ENCODE measurements at places on chromosomes 4 and X.

DNA sequence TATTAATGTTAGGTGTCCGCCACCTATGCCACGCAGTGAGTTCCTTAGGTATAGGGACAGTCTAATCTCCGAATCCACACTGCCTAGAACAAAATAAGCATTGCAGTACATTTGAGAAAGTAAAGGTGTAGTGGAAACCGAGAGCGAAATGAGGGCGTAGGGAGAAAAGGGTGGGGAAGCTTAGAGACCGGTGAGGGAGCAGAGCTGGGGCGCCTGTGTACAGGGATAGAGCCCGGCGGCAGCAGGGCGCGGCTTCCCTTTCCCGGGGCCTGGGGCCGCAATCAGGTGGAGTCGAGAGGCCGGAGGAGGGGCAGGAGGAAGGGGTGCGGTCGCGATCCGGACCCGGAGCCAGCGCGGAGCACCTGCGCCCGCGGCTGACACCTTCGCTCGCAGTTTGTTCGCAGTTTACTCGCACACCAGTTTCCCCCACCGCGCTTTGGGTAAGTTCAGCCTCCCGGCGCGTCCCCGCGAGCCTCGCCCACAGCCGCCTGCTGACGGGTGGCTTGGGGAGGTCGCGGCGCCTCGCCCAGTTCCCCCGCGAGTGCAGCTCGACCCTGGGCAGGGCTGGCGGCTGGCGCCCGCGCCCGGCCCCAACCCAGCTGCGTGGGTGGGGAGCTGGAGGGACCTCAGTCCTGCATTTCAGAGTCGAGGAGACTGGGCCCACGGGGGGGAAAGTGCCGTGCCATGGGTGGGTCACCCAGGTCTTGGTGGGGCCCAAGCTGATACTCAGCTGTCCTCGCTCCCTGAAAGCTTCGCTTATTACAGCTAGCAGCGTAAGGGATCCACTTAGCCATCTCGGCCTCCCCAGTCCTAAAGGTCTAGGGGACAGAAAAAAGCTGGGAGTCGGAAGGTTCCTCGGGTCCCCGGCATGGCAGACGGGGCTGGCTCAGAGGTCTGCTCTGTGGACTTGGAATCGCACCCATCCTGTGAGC lies at the start of gene ANXA3:
TSS of gene ANXA3 (plus strand) at position 351 of the 932 bp plus-strand sequence. CDS start 2,704 bp downstream, outside the sequence.
- peak; percentile 43 for DNase-seq

GRCh38 chrX:21398426-21398825 lies 24.2 kb downstream of the CNKSR2 start:
- no peak for DNase-seq

- no peak for DNase-seq
Measured at GRCh38 chrX:135518161-135518560, 2.3 kb upstream of the INTS6L start.

- no peak for DNase-seq
Measured at GRCh38 chr4:23855912-23856605, 33.8 kb downstream of the PPARGC1A start.

GRCh38 chrX:22373766-22374165 lies 101.1 kb downstream of the CBLL2 start:
- no peak for DNase-seq

DNA sequence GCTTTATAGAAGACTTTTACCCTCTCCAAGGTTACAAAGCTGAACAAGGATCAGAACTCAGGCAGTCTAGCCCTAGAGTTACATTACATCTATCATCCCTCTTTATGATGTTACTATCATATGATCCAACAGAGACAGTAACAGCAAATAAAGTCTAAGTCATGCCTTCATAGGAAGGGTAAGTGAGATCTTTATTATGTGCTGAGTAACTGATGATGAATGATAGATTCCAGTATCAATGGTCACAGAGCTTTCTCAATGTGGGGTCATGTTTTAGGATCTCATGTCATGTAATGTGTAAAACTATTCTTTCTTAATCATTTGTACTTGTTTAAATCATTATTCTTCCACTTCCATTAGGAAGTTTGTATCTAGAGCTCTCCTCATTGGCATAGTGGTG lies 22.8 kb downstream of the ELOVL6 start:
- DNase-seq = no peak

- no peak for DNase-seq
Measured at GRCh38 chr4:8396762-8397406, 43.6 kb downstream of the ACOX3 start.

DNA sequence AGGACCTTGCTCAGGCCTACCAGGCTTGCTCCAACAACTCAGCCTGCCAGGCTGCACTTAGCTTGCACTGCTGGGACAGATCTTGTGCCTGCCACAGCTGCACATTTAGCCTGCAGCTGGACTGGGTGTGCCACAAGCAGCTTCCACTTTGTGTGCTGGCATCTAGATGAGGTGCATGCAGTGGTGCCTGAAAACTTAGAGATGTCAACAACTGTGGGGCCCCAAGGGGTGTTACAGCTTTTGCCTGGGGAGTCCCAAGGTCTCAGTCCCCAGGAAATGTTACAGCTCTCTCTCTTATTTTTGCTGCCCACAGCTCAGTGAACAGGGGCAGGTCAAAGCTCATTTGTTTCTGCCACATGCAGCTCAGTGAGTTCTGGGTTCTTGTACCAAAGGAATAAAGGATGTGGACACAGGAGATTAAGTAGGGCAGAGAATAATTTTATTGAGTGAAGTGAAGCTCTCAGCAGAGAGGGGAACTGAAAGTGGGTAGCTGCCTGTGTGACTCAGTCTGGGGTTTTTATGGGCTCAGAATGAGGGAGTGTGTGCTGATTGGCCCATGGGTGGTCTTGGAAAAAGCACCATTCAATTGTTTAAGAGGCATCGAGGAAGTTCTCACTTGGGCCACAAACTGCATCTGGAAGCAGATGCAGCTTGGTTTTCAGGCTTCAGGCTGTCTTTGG lies 828.3 kb downstream of the TECRL start:
- no peak for DNase-seq

DNA sequence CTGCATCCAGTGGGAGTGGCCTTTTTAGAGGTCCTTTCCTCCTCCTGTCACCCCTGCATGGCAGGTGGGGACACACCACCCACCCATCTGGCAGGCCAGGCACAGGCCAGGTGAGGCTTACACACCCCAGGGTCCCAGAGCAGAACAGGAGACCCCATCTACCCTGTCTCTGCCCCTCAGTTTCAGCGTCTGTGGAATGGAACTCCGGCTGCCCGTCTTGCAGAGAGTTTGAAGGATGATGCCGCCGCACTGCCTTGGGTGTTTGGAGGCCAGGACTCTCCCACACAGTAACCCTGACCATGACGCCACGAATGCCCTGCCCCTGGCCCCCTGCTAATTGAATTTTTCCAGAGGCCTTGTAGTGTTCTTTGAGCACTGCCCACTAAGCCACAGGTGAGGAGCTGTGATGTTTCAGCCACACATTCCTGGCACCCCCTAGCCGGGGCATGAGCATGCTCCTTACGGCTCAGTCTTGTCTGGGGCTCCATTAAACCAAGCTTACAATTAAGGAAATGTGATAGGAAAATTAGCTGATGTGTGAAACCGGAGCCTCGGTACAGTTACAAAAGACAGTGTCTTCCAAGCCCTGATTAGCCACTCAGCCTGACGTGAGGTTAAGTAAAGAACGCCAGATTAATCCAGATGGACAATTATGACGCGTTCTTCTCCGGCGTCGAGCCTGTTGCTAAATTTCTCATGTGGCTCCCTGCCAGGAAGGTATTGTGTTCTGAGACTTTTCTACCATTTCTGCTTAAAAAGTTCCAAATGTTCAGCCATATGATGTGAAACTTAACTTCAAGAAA lies 39.3 kb downstream of the HMX1 start:
- no peak for DNase-seq

DNA sequence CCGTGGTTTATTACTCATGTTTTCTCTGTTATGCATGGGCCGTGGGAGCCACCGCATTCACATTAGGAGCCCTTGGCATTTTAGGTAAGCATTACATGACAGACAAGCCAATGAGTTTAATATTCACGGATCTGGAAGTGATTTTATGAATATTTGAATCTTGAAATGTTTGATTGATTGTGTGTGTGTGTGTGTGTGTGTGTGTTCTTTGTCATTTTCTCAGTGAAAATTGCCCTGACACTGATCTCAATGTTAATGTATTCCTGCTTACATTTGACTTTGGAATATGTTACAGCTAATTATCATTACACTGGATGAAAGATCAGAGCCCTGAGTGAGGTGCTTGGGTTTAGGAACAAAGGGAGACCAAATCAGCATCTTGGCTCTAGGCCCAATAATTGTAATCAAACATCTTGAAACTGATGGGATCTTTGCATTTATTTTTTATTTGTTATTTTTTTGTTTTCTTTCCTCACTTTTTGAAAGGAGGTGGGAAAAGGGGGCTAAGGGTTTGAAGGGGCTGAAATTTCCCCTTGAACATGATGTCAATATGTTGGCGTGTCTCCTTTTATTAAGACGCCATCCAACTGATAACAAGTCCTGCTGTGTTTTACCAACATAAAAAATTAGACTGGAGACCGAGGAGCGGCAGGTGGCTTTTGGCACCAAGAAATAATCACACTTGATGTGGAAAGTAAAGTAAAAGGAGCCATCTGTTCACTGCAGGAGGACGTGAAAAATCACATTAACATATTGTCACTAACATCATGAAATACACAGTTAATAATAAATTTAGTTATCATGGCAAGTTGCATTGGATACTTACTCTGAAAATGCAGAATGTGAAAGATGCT lies 5.2 kb upstream of the GK2 start:
- no peak for DNase-seq
